ENCODE measurements at places on chromosomes 3 and 15.

GRCh38 chr3:72001758-72002157 lies 216.8 kb upstream of the PROK2 start:
- DNase-seq: no peak

DNA sequence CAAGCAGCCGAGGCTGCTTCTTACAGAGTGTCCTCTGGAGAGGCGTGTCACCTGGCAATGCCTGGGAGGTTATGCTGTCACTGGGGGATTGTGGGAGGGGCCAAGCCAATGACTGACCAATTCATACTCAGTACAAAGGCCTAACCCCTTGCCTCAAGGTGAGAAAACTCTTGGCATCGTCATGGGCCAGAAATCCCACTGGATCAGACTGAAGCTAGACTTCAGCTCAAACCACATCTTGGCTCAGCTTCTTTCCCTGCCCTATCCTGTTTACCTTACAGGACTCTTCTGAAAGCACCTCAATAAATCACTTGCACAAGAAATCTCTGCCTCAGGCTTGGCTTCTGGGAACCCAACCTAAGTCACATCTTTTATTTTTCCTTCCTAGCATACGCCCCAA lies 9.5 kb downstream of the ANAPC13 start:
- no peak for DNase-seq

DNA sequence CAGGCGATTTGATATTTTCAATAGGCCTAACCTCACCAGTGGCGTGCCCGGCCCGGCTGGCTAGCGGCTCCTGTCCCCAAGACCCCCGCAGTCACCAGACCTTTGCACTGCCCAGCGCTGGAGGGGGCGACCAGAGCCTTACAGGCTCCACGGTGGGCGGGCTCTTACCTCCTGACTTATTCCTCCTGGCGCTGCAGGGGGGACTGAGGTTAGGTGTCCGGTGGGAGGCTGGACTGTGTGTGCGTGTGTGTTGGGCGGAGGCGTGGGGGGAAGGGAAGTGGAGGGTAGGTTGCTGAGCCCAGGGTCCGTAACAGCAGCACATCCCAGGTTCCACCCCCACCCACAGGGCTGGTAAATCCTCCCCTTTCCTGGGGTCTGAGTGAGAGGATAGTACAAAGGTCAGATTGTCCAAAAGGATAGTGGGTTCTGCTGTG lies 27.5 kb upstream of the THRB start:
- DNase-seq: no peak

GRCh38 chr3:132550579-132551305 lies 46.3 kb upstream of the ACKR4 start:
- DNase-seq: no peak

DNA sequence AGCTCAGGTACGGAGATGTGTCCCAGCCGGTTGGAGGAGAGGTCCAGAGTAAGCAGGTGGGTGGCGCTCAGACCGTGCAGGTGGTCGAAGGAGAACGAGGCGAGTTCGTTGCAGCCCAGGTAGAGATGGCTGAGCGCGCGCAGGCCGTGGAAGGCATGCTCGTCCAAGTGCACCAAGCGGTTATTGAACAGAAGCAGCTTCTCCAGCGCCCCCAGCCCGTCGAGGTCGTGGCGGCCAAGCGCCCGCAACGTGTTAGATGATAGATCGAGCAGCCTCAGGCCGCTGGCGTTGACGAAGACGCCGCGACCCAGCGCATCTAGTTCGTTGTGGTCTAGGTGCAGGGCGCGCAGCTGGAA lies 648 bp downstream of the AMIGO3 start:
- no peak for DNase-seq

DNA sequence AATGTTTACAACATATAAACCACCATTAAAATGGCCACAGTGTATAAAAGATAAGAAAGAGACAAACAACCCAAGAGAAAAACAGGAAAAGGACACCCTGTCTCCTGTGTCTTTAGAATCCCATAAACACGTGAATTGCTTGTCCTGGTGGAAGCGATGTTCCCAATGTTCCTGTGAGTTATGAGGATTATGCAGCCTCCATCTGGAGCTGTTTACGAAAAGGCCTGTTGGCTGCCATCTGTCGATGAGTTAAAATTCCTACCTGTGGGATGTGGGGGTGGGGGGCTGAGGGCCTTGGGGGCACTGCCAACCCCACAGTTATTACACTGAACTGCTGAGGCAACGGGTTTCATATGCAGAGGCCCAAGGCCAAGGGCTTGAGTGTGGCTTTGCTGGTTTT lies 13.6 kb downstream of the NISCH start:
- DNase-seq: no peak

DNA sequence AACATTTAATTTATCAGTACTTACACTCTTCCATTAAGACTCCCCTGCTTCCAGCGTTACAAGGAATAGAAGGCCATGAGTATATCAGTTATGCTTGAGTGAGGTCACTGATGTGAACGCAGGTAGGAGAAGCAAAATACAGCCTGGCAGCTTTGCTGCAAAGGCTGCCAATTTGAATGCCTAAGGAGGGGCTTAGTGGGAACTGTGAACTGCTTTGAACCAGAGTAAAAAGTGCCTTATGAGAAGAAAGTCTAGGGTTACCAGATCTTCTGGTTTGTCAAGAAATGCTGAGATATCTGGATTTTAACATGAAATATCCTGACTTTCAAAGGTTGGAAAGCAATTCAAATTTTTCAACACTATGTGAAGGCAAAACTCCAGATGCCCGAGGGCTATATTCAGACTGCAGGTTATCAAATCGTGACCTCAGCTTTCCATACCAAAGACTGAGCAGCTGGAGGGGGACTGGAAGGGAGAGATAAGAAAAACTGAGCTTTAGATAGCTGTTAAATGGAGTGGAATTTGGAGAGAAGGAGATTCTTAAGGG lies 446.3 kb upstream of the NECTIN3 start:
- DNase-seq: no peak

- DNase-seq: no peak
Observed at GRCh38 chr3:152964911-152965609, 130.1 kb downstream of the P2RY1 start.

DNA sequence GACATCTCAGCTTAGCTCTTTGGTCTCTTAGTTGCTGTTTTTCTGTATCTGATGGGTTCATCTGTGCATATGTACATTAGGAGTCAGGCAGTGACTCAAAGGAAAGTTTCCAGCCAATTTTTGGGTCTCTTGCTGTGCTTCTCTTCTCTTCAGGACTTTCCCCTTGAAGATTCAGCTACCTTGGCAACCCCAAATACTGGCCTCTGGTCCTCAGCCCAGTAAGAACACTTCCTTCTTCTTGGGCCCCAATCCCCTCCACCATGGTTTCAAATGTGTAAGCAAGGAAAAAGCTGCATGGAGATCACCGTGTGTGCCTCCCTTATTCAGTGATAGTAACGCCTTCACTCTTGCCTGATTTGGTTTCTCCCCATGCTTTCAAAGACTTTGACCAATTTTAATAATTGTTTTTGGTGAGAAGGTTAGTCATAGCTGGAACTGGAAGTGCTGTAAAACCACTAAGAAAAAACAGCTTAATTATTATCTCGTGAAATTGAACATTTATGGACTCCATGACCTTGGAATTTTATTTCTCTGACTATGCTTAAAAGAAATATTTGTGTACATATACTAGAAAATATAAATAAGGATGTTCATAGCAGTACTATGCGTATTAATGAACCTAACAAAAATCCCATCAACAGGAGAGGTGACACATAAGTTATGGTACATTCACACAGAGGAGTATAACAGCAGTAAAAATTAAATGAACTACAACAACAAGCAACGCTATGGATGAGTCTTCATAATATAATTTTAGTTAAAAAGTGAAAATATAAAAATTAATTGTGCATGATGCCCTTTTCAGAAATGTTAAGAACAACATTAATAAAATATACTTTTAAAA lies 125.3 kb upstream of the BCL6 start:
- no peak for DNase-seq

GRCh38 chr3:55899887-55900286 lies 412.8 kb upstream of the WNT5A start:
- DNase-seq: no peak
